Lower lobe of right lung (tissue), 2 donors: ENCODE measurements at places on chromosomes 7 and 10. TPM values are rescaled to one million over a fixed set of nuclear protein-coding genes. Genes with fewer than 3 reads are reported as not detected.
A peak's percentile ranks its signal among the peaks of the same experiment; 100 is the strongest.

The C10orf62 gene
- total RNA-seq: not detected

The LIPK gene
- total RNA-seq: not detected

The ATAD1 gene
- 51.2 TPM for total RNA-seq

The C10orf105 gene
- 0.32 TPM for total RNA-seq

The ZNRF2 gene
- total RNA-seq: 26.6 TPM

The OR6B1 gene
- not detected for total RNA-seq

DNA sequence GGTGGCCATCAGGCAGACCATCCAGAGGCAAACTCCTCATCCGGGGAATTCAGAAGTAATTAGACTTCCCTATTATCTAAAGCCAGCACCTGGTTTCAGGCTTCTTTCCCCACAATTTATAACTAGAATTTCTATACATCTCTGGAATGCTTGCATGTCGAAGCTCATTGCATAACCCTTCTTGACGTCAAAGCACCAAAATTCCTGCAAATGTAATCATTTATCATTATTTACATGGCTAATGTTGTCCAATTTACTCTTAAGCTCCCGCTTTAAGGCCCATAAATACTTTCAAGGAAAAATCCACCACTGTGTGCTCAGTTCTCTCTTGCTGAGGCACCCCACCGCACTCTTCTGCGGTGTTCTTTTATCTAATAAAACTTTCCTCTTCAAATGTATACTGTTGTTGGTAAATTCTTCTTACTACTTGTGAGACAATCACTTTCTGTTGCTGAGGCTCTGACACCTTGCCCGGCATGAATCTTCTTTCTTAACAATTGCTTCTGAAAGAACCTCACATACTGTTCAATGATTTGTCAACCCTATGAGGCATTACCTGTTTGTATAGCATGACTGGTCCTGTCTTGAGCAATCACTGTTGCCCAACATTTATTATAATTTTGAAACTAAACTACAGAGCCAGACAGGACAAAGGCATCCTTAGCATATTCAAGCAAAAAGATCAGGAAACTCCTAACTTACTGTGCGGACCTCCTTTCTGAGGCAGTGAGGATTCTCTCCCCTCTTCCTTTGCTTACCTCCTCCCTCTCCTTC lies 17.4 kb upstream of the GPR141 start:
- H3K4me3 ChIP-seq: no peak overlapping the region
- no peak overlapping the region for H3K27ac ChIP-seq
- H3K36me3 ChIP-seq: no peaks in the 10 kb centered on the region
- H3K27me3 ChIP-seq: no peaks in the 10 kb centered on the region

DNA sequence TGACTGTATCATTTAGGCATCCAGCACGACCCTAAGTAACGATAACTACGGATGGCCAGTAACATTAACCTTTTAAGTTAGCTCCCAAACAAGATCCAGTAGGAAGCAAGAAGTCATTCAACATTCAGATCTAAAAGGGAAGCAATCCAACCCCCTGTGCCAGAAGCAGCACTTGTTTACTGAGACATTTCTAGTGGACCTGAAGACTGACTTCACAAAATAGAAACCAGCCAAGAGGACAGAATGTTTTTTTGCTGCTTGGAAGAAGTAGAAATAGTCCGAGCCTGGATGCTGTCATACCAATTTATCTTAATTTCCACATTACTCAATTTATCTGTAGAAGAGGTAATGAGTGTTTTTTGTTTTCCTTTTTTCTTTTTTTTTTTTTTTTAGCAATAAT lies 88.0 kb upstream of the CTTNBP2 start:
- no peaks in the 10 kb centered on the region for H3K36me3 ChIP-seq
- H3K27ac ChIP-seq: no peak overlapping the region
- no peaks in the 10 kb centered on the region for H3K4me1 ChIP-seq
- no peak overlapping the region for H3K4me3 ChIP-seq
- no peak for DNase-seq

GRCh38 chr7:91180746-91181145 lies 83.5 kb upstream of the FZD1 start:
- H3K4me3 ChIP-seq: no peak overlapping the region
- H3K36me3 ChIP-seq: no peaks in the 10 kb centered on the region
- no peaks in the 10 kb centered on the region for H3K27me3 ChIP-seq
- no peak for DNase-seq

- DNase-seq: no peak
- H3K36me3 ChIP-seq: no peaks in the 10 kb centered on the region
- H3K27me3 ChIP-seq: no peaks in the 10 kb centered on the region
- H3K4me3 ChIP-seq: no peak overlapping the region
- H3K27ac ChIP-seq: no peak overlapping the region
These were observed 32.8 kb downstream of the STK32C start for GRCh38 chr10:132274986-132275385.

GRCh38 chr10:119575506-119575905 lies 21.3 kb downstream of the TIAL1 start:
- DNase-seq: no peak
- H3K27ac ChIP-seq: no peak overlapping the region
- no peak overlapping the region for H3K4me3 ChIP-seq
- peaks cover 88% of the 10 kb centered on the region for H3K36me3 ChIP-seq
- H3K4me1 ChIP-seq: no peaks in the 10 kb centered on the region

- DNase-seq: no peak
- no peaks in the 10 kb centered on the region for H3K36me3 ChIP-seq
- H3K4me3 ChIP-seq: no peak overlapping the region
- H3K4me1 ChIP-seq: no peaks in the 10 kb centered on the region
- no peaks in the 10 kb centered on the region for H3K27me3 ChIP-seq
These were observed 1164.7 kb upstream of the AUTS2 start for GRCh38 chr7:68433462-68434070.

DNA sequence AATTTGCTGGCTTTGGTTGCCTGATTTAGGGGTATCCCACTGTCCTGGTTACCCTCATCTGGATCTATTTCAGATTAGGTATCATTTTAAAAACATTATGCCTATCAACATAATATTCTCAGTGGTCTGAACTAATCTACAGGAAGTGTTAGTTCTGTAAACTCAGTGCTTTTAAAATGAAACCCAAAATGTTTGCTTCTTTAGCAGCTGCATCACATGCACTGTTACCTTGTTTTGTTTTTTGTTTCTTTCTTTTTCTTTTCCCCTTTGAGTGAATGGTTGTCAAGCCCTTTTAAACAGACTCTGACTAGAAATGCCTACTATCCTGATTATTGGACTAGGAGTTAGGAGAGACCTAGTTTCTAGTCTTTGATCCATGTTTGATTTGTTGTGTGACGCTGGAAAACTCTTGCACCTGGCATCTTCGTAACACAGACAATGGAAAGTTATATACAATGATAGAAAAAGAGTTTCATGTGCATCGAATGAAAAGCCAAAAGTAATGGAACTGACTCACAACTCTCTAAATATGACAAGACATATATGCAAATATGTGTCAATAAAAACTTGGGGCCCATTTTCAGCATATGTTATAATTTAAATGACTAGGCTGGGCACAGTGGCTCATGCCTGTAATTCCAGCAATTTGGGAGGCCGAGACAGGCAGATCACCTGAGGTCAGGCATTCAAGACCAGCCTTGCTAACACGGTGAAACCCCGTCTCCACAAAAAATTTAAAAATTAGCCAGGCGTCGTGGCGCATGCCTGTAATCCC lies 52.3 kb upstream of the STRIP2 start:
- peaks cover 8% of the 10 kb centered on the region for H3K36me3 ChIP-seq
- no peak overlapping the region for H3K4me3 ChIP-seq
- no peak overlapping the region for H3K27ac ChIP-seq

DNA sequence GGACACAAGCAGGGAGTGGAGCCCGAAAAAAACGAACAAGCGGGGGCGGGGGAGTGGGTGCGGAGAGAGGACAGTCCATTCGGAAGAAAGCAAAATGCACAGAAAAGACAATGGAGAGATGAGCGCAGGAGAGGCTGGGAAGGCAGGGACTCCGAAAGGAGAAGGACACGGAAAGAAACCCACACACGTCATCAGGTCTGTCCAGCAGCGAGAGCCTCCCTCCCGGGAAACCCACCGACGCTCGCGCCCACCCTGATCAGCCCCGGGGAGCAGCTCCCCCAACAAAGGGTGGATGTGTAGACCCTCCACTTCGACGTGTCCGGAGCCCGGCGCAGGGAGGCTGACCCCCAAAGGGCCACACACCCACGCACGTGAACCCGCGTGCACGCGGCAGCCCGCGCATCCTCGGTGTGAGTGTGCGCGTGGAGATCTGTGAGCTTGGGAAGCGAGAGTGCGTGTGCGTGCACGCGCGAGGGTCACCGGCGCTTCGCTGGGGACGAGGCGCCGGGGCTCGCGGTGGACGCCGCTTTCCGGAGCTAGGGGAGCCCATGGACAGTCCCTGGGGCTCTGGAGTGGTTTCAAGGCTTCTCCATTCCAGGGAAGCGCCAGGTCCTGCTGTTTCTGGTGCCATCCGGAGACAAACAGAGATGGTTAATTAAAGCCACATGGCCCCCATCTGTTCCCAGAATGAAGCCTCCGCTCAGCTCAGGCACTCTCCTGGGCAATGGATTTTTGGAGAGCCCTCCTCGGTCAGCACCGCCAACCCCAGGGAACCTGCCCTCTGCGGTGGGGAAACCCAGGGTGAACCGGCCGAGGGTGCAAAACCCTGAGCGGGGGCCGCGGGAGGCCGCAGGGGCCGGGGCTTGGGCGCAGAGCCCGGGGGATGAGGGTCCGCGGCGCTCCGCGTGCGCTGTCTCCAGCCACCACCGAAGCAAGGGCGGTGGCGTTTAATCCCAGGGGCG lies 916 bp downstream of the LAMB1 start:
- peaks cover 48% of the 10 kb centered on the region for H3K4me1 ChIP-seq
- peak overlapping the region; percentile 82 for H3K27ac ChIP-seq
- H3K27me3 ChIP-seq: peaks cover 34% of the 10 kb centered on the region
- DNase-seq: no peak

- no peak for DNase-seq
- no peak overlapping the region for H3K4me3 ChIP-seq
- no peaks in the 10 kb centered on the region for H3K27me3 ChIP-seq
These were observed 22.2 kb upstream of the WNT16 start for GRCh38 chr7:121306565-121306964.

GRCh38 chr7:50589364-50589763 lies 24.2 kb upstream of the DDC start:
- DNase-seq: no peak
- peaks cover 28% of the 10 kb centered on the region for H3K36me3 ChIP-seq
- H3K4me3 ChIP-seq: no peak overlapping the region
- H3K4me1 ChIP-seq: no peaks in the 10 kb centered on the region
- no peaks in the 10 kb centered on the region for H3K27me3 ChIP-seq

GRCh38 chr10:72470666-72471065 lies 115.9 kb upstream of the DNAJB12 start:
- H3K36me3 ChIP-seq: peaks cover 34% of the 10 kb centered on the region
- H3K27ac ChIP-seq: no peak overlapping the region
- DNase-seq: no peak
- H3K27me3 ChIP-seq: no peaks in the 10 kb centered on the region
- no peaks in the 10 kb centered on the region for H3K4me1 ChIP-seq

DNA sequence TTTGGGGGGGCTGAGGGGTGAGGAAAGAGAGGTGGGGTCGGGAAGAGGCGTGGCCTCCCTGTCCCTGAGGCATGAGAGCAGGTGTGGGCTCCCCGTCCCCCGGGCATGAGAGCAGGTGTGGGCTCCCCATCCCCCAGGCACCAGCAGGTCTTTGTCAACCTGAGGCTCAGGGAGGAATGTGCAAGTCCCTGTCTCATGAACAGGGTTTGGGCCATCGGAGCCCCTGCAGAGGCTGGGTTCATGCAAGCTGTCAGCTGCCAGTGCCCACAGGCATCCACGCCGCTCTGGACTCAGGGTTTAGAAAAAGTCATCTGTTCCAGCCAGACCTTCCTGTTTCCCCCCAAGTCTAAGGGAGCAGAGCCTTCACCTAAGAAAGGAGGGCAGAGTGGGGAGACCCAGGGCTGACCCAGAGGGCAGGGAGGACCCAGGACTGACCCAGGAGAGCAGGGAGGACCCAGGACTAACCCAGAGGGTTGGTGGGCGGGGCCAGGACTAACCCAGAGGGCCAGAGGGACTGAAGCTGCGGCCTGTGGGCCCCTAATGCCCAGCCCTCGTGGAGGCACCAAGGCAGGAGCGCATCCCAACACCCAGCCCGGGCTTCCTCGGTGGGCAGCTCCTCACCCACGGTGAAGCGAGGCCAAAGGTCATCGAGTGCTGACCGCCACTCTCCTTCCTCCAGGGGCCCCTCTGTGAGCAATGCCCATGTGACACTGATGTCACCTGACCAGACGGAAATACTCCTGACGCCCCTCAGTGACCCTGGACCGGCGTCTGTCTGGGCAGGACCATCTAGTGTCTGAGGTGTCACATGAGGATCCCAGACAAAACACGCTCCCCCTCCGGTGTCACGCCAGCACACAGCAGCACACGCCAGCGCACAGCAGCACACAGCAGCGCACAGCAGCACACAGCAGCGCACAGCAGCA lies 28.9 kb upstream of the GPR146 start:
- no peaks in the 10 kb centered on the region for H3K4me1 ChIP-seq
- H3K27me3 ChIP-seq: no peaks in the 10 kb centered on the region
- H3K27ac ChIP-seq: no peak overlapping the region

DNA sequence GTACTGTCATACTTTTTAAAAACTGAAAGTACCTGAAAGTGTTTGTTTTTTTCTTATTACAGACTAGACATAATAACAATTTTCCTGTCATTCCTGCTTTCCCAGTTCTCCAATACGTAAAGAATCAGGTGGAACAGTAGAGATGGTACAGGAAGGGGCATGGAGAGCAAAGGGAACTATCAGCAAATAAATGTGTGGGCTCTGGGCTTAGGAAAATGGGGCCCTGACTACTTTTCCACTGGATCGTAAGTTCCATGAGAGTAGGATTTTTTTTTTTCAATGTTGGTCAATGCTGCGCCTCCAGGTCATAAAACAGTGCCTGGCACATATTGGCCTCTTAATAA lies 15.2 kb upstream of the FAS start:
- peaks cover 17% of the 10 kb centered on the region for H3K4me1 ChIP-seq
- H3K27me3 ChIP-seq: no peaks in the 10 kb centered on the region
- H3K4me3 ChIP-seq: peak overlapping the region; percentile 53
- no peak for DNase-seq
- no peaks in the 10 kb centered on the region for H3K36me3 ChIP-seq

GRCh38 chr10:30873411-30873810 lies 158.3 kb downstream of the ZNF438 start:
- H3K27me3 ChIP-seq: no peaks in the 10 kb centered on the region
- H3K4me1 ChIP-seq: no peaks in the 10 kb centered on the region
- no peak overlapping the region for H3K4me3 ChIP-seq
- DNase-seq: no peak
- no peak overlapping the region for H3K27ac ChIP-seq

DNA sequence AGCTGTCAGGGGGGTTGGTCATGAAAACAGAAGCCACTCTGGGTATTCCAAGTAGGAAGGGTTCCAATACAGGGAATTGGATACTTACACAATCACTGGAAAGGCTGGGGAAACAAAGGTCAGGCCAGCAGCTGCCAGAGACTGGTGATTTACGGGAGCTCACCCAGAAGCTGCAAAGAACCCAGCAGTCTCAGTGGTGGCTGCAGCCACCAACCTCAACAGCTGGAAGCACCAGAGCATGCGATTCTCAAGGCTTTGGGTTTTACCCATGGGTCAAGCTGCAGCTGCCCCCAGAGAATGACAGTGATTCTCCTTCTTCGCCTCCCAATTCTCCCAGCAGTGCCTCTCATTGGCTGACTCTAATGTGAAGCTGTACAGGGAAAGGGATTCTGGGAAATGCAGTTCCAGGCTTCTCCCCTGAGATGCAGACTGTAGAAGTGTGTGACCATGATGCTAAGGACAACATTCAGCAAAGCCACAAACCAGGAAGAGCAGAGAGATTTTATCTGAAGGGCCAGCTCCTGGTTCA lies 107.2 kb upstream of the TCF7L2 start:
- no peak overlapping the region for H3K27ac ChIP-seq
- no peak for DNase-seq
- H3K27me3 ChIP-seq: no peaks in the 10 kb centered on the region
- no peak overlapping the region for H3K4me3 ChIP-seq
